ENCODE measurements at places on chromosomes 2 and 18.
A peak's percentile ranks its signal among the peaks of the same experiment; 100 is the strongest.

GRCh38 chr18:67417864-67418523 is 98.5 kb downstream of the DSEL start:
- no peak for DNase-seq

DNA sequence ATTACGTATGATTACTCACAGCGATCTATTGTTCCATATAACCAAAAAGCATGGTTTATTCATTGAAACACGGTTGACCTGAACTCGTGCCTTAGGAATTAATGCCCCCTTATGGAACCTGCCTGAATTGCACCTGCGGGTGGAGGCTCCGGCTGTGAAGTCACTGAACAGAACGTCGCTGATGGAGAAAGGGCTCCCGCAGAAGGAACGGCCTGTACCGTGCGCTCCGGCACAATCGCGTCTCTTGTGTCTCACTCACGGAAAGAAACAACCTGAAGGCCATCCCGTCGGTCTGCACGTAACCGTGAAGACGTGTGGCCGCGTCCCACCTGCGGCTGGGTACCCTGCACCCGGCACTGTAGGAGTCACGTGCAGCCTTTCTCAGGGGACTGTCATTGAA is 133.1 kb downstream of the NFATC1 start:
- peak; percentile 34 for DNase-seq

- no peak for DNase-seq
Observed at GRCh38 chr2:47300081-47300480, 102.9 kb upstream of the MSH2 start.

GRCh38 chr18:45688113-45688512 is 35.9 kb upstream of the SLC14A1 start:
- DNase-seq = no peak

GRCh38 chr2:7225848-7226247 is 308.6 kb downstream of the RNF144A start:
- no peak for DNase-seq

DNA sequence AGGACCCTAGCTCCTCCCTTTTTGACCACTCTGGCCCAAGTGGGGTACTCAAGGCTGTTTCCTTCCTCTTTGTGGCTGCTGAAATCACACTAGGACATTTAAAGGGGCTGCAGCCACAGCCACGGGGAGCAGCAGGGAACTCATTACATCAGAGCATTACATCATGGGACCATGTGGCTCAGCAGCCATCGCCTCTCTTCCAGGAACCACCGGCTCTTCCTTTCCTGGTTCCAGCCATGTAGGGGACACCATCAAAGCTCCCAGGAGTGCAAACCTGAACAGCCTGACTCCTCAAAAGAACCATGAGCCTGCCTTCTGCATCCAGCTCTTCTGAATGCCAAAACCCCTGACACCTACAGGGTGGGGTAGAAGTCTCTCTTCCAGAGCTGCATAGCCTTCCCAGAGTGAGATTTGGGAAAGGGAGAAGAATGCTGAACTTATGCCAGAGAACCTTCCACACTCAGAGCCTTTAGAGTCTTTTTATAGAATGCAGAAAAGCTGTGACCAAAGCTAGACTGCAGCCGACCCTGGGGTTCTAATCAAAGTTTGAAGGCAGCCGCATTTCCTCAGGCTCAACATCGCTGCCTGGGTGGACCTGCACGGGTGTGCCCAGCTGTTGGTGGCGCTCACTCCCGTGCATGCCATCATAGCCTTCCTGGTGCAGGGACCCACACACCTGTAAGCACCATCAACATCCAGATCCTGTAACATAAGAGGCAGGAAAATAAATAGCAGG is 121.7 kb downstream of the KLHL29 start:
- DNase-seq = no peak

- no peak for DNase-seq
Observed at GRCh38 chr2:150469706-150470274, 17.7 kb downstream of the RND3 start.

DNA sequence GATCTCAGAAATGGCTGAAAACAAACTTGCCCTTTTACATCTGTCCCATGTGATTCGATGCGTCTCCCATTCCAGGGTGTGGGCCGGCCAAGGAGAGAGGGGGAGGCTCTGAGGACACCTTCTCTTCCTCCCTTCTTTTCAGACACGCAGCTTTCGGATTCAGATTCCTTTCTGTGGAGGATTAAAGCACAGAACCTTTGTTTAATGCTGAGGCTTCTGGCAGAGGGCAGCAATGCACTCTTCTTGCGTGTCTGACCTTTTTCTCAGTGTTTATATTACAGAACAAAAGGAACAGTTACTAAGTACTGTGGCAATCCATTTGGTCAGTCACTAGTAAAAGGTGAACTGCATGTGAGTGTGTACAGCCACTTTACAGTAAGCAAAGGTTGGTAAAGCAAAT is 268.9 kb upstream of the CCDC68 start:
- no peak for DNase-seq

GRCh38 chr2:104465981-104466380 is 387.9 kb upstream of the POU3F3 start:
- DNase-seq = no peak

- DNase-seq = no peak
Observed at GRCh38 chr2:46096260-46096659, 200.9 kb upstream of the EPAS1 start.

- DNase-seq = no peak
Observed at GRCh38 chr2:226794196-226794661, 5.4 kb downstream of the IRS1 start.

- DNase-seq = no peak
Observed at GRCh38 chr2:102145934-102146333, 3.4 kb downstream of the IL1R1 start.

- no peak for DNase-seq
Observed at GRCh38 chr2:236562434-236562833, 7.2 kb upstream of the ACKR3 start.

DNA sequence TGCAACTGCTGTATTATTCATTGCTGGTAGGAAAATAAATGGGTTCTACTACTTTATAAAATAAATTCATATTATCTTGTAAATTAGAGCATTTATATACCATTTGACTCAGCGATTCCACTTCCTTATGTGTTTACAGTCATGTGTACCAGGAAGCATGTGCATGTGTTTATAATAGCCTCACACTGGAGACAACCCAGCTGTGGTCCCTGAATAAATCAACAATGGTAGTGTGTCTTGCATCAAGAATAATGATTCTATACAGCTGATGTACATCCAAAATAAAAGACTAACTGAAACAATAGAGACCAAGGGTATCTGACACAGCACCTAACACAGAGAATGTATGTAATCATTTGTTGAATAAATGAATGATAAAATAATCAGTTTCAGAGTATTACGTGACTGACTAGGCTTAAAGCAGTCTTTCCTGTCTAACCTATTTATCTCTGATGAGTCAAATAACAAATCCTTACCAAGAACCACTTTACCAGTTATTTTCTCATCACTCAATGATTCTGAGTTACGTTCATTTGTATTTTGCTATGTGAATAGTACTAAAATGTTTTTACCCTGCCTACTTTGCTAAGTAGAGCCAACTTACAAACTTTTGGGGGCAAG is 216.8 kb downstream of the UBE2E3 start:
- DNase-seq = no peak

GRCh38 chr2:122486086-122486485 is 730.6 kb downstream of the TSN start:
- DNase-seq = no peak

DNA sequence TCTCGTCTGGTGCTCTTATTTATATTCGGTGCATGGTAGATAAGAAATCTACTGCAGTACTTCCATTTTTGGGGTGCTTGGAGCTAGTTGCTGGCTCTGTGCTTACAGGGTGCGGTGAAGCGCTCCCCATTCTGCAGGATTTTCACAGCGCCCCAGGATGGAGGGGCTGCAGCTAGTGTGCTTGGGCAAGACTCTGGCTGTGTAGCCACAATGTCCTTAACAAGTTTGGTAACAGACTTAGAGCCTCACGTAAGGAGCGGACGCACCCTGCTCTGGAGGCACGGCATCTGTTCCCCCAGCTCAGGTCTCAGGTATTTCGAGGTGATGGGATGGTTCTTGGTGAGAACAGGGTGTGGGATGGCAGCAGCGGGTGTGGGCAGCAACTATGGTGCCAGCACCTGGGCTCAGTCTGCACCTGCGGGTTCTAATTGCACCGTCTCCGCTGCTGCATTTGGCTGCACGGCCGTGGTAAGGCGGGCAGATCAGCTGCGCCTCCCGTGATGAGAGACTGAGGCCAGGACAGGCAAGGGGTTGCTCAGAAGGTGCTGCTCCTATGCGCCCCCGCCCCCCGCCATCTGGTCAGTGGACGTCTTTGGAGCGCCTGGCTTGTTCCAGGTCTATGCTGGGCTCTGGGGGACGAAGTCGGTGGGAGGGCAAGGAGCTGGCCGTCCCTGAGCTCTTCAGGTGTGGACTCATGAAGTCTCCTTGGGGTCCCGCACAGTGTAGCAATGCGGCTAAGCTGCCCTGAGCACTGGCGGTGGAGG is 20.1 kb upstream of the ALLC start:
- no peak for DNase-seq

- DNase-seq = no peak
Observed at GRCh38 chr18:74876630-74877243, 279.1 kb downstream of the ZNF407 start.

- no peak for DNase-seq
Observed at GRCh38 chr2:112579241-112579640, 5.2 kb upstream of the CHCHD5 start.

DNA sequence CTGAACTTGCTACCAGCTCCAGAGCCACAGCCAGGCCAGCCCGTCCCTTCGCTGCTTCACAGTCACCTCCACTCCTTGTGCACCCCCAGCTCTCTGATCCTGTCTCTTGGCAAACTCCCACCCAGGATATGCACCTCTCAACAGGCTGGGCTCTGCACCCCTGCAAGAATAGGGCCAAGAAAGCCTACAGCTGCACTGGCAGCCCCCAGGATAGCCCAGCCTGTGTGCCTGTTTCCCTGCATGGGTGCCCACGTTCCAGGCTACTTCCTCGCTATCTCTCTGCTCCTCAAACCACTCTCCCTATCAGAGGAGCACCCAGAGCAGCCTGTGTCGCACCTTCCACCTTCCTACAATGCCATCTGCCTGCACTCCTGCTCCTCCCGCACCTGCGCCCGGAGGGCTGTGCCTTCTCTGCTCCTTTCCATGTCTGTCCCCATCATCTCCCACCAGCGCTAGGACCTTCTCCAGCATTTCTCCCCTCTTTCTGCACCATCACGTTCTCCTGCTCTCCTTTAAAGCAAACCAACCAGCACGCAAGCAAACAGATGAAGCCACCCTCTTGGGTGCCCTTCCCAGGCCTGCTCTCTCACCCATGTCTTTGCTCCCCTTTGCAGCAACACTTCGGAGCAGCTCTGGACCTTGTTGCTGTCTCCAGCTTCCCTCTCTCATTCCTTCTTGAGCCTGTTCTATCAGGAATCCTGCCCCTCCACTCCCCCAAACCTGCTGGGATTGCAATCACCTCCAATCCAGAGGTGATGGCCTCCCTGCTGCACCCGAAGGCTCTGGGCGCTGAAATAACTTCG is 313.2 kb upstream of the HS6ST1 start:
- DNase-seq = no peak

DNA sequence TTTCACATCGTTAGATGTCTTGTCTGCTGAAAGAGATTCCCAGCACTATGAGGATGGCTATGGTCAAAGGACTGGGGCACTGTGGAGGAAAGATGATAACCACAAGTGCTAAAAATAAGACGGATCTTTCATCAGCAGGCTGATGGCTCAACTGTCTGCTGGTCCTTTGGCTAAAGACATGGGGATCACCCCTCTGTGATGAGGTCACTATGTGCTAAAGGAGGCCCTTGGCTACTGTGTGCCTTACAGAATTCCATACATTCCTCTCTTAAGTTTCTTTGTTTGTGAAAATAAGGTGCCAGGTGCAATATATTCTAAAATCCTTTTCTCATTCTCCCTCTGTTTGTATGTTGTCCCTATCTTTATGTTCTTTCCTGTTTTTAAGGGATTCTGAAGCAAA is 39.7 kb upstream of the LYPD6 start:
- DNase-seq = no peak

DNA sequence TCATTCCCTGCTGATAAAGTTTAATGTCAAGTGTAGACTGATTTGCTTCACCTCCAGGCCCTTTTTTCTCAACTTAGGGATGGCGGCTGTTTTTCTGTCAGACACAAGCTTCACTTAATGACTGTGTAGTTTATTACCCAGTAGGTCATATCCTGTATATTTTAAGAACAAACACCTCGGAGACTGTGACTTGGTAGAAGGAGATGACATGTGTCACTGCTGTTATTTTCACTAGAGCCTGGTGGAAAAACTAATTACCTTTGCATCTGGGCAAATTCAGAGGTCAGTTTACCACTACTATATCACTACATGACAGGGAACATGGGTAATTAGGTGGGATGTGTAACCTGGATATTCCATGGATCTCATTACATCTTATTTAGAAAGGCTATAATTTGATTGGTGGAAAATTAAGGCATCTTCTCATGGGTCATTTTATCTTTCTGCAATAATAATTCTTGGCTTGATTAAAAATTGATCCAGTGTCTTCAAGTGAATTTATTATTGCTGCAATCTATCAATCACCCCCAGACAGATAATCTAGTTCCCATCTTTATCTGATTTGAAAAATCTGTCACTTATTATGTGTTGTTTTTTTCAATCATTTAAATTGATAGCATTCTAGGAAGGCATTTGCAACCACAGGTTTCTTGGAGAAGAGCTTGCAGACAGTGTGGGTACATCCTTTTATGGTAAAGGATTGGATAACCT is 353.8 kb upstream of the SPRED2 start:
- DNase-seq = no peak

DNA sequence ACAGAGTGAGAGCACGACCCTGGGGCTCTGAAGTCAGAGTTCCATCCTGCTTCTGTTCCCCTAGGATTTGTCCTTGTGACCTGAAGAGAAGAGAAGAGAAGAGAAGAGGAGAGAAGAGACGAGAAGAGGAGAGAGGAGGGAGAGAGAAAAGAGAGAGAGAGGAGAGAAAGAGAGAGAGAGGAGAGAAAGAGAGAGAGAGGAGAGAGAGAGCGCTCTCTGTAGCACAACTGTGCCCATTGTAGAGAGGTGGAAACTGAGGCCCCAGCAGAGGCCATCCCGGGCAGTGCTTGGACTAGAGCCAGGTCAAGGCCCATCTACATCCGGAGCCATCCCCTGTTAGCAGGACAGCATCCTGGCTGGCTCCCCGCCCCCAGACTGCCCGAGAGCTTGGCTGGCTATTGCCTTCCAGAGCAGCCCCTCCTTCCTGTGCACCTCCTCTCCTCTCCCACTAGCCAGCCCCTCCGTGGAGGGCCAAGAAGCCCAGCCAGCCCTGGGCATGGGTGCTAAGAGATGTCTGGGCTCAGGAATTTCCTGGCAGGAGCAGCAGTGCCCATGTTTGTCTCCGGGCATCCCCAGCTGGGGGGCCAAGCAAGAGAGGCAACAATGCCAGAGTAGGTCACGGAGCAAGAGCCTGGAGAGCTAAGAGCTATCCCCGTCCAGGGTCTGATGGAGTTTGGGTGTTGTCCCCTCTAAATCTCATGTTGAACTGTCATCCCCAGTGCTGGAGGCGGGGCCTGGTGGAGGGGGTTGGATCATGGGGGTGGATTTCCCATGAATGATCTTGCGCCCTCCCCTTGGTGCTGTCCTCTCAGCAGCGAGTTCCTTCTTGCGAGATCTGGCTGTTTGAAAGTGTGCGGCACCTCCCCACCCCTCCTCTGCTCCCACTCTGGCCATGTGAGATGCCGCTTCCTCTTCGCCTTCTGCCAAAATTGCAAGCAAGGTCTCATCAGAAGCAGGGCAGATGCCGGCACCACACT is 18.2 kb upstream of the GPR55 start:
- peak; percentile 81 for DNase-seq
